Immature natural killer cell (primary cell): ENCODE measurements at places on chromosomes 11 and 22. TPM values are rescaled to one million over a fixed set of nuclear protein-coding genes. Genes with fewer than 3 reads are reported as not detected.
A peak's percentile ranks its signal among the peaks of the same experiment; 100 is the strongest.

The CTSW gene
- 2,928 TPM for polyA plus RNA-seq

The PVALB gene
- polyA plus RNA-seq, result not detected

The RPS3 gene
- 4,768 TPM for polyA plus RNA-seq

The OR51B5 gene
- polyA plus RNA-seq, result not detected

The TRPC6 gene
- not detected for polyA plus RNA-seq

The TNNI2 gene
- polyA plus RNA-seq, result 0.54 TPM

The FGF3 gene
- not detected for polyA plus RNA-seq

The FIBIN gene
- not detected for polyA plus RNA-seq

The KRTAP5-8 gene
- not detected for polyA plus RNA-seq

The C22orf42 gene
- polyA plus RNA-seq, result not detected

The PRODH gene
- polyA plus RNA-seq, result not detected

The CD6 gene
- polyA plus RNA-seq, result 19.1 TPM

The TTLL12 gene
- polyA plus RNA-seq, result 10.8 TPM

The KRTAP5-1 gene
- polyA plus RNA-seq, result not detected

The OR51B2 gene
- not detected for polyA plus RNA-seq

The CHRM1 gene
- not detected for polyA plus RNA-seq

The TMEM218 gene
- 39.9 TPM for polyA plus RNA-seq

The OR5B12 gene
- polyA plus RNA-seq, result not detected

The SYT13 gene
- not detected for polyA plus RNA-seq

The LRRC56 gene
- 0.89 TPM for polyA plus RNA-seq

The CST6 gene
- not detected for polyA plus RNA-seq

The MEI1 gene
- polyA plus RNA-seq, result 250 TPM

DNA sequence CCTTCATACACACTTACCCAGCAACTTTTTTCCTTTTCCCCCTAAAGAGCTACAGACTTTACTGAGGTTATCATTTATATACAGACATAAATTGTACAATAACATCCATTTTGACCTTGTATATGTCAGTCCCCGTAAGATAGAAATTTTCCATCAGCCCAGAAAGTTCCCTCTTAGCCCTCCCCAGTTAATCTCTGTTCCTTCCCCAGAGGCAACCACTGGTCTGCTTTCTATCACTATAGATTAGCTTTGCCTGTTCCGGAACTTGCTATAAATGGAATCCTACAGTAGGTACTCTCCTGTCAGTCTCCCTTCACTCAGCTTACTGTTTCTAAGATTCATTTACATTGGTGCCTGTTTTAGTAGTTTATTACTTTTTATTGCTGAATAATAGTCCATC, 54.9 kb downstream of the TSPAN18 start:
- no peak overlapping the region for H3K4me3 ChIP-seq
- H3K27me3 ChIP-seq, result no peaks in the 10 kb centered on the region
- H3K27ac ChIP-seq, result no peak overlapping the region
- DNase-seq, result no peak

DNA sequence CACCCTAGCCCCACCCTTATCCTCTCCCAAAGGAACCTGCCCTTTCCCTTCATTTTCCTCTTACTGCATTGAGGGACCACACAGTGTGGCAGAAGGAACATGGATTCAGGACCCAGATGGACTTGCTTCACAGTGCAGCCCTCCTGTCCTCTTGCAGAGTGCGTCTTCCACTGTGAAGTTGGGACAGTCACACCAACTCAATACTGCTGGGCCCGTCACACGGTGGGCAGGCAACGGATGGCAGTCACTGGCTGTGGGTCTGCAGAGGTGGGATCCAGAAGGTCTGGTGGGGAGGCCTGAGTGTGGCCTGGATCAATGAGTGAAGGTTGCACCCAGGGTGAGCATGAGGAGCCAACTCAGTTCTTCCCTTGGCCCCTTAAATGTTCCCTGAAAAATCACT, 129.9 kb upstream of the B3GAT1 start:
- no peaks in the 10 kb centered on the region for H3K36me3 ChIP-seq
- peaks cover 7% of the 10 kb centered on the region for H3K4me1 ChIP-seq
- no peak for DNase-seq
- H3K27ac ChIP-seq, result peak overlapping the region; percentile 19

DNA sequence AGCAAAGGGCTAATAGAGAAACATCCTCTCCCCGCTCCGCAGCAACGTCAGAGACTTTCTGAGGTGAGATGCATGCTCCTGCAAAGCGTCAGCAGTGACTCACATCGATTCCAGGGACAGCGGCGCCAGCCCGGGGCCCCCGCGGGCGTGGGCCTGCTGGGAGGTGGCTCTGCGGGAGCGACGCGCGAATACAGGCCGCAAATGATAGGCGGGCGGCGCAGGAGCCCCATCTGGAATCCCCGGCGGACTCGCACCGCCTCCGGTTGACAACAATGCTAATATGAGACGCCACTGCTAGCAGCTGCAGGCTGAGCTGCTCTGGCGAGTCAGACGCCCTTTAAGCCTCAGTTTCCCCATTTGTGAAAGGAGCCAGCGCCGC, 557 bp downstream of the RANGAP1 start:
- H3K27me3 ChIP-seq, result peaks cover 14% of the 10 kb centered on the region
- peak; percentile 77 for DNase-seq
- peaks cover 34% of the 10 kb centered on the region for H3K4me1 ChIP-seq
- peak overlapping the region; percentile 92 for H3K27ac ChIP-seq
- H3K4me3 ChIP-seq, result peak overlapping the region; percentile 96

- H3K4me3 ChIP-seq, result no peak overlapping the region
- no peak overlapping the region for H3K27ac ChIP-seq
- no peaks in the 10 kb centered on the region for H3K36me3 ChIP-seq
- DNase-seq, result no peak
- peaks cover 6% of the 10 kb centered on the region for H3K27me3 ChIP-seq
Observed at GRCh38 chr11:114785820-114786219, 107.5 kb downstream of the NXPE2 start.

DNA sequence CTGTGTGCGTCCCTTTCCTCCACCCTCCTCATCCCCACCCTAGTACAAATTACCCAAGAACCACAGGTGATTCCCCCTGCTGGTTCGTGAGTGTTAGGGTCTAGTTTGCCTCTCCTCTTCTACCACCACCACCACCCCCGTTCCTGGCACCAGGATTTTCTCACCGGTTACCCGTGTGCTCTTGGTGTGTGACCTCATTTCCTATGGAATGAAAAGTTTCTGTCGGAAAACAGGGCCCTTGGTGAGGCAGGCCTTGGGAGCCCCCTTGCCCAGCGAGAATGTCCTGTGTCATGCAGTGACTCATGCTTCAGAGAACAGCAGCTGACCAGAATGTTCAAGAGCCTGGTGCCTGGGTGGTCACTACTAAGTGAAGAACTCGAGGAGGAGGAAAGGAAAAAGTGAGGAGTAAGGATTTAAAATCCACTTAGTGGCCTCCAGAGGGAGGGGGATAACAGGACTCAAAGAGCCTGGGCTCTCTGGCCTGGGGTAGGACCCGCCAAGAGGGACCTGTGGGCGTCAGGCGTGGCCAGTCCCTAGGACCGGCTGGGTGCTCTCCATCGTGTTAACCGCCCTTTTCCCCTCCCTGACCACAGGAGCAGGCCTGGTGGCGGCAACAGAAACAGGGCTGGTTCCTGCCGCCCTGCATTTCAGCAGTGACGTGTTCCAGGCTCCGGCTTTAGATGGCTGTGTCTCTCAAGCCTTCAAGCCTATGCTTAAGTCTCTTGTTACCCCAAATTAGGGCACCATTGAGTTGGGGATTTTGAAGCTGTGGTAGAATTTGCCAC, 30.2 kb downstream of the C22orf31 start:
- peak overlapping the region; percentile 73 for H3K27ac ChIP-seq
- peaks cover 29% of the 10 kb centered on the region for H3K4me1 ChIP-seq
- H3K4me3 ChIP-seq, result peak overlapping the region; percentile 86
- peaks cover 18% of the 10 kb centered on the region for H3K27me3 ChIP-seq

- no peaks in the 10 kb centered on the region for H3K36me3 ChIP-seq
- no peak overlapping the region for H3K4me3 ChIP-seq
- no peaks in the 10 kb centered on the region for H3K27me3 ChIP-seq
- H3K4me1 ChIP-seq, result peaks cover 12% of the 10 kb centered on the region
- DNase-seq, result no peak
Observed at GRCh38 chr11:9629064-9629463, 34.8 kb upstream of the SWAP70 start.

DNA sequence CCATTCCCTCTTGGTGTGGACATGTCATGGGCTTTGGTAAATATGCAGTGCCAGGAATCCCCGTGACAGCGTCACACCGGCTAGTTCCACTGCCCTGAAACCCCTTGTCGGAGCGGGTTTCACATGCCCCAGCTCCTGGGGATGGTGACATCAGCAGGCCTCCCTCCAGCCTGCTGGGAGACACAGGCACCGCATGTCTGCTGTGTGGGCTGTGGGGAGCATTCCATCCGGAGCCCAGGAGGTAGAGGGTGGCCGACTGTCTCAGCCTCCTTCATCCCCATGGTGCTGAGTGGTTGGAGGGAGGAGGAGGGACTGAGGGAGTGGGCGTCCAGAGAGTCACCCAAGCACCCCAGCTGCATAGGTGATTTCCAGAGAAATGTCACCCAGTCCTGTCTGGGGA, 1161.1 kb downstream of the BRD1 start:
- peaks cover 3% of the 10 kb centered on the region for H3K27me3 ChIP-seq
- no peaks in the 10 kb centered on the region for H3K36me3 ChIP-seq
- no peak overlapping the region for H3K4me3 ChIP-seq
- DNase-seq, result no peak
- H3K27ac ChIP-seq, result no peak overlapping the region

DNA sequence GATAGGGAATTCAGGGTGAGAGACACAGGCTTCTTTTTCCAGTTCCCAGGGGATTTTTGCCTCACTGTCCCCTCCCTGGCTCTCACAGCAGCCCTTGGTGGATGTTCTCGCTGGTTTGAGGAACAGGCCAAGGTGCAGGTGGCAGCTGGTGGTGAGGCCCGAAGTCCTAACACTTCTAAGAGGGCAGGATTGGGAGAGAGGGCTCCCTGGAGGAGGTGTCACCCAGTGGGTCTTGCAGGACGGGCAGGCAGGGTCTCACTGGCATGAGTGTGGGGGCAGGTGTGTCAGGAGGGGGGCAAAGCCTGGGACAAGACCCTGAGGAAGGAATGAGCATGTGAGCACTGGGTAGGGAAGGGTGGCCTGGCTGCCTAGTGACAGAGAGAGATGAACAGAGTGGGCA, 9.2 kb downstream of the ADORA2A start:
- H3K4me1 ChIP-seq, result peaks cover 30% of the 10 kb centered on the region
- no peak overlapping the region for H3K4me3 ChIP-seq
- peaks cover 7% of the 10 kb centered on the region for H3K27me3 ChIP-seq
- peak overlapping the region; percentile 68 for H3K27ac ChIP-seq
- H3K36me3 ChIP-seq, result no peaks in the 10 kb centered on the region
- no peak for DNase-seq

GRCh38 chr11:66314186-66314501, 2.7 kb downstream of the CD248 start:
- H3K4me3 ChIP-seq, result peak overlapping the region; percentile 40
- H3K4me1 ChIP-seq, result peaks cover 33% of the 10 kb centered on the region
- H3K27me3 ChIP-seq, result peaks cover 12% of the 10 kb centered on the region
- no peak for DNase-seq
- peak overlapping the region; percentile 58 for H3K27ac ChIP-seq

GRCh38 chr11:36376888-36377758, 81.0 kb downstream of the PRR5L start:
- peak overlapping the region; percentile 85 for H3K27ac ChIP-seq
- H3K4me1 ChIP-seq, result peaks cover 69% of the 10 kb centered on the region
- peak overlapping the region; percentile 95 for H3K4me3 ChIP-seq
- DNase-seq, result peak; percentile 79

DNA sequence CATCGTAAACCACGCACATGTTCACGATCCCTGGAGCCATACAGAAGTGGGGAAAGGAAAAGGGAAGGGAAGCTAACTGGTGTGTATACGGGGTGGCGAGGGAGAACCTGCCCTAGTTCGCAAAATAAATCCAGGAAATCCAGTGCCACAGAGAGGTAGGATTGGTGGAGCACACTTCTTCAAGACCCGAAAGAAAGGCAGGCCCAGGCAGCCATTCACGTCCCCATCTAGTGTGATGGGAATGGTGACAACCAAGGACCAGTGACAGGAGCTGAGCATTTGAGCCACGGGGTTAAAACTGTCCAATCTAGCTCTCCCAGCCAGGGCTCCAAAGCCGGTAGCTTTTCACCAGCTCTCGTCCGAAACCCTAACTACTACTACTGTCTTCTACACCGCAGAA, 53.7 kb downstream of the IGSF9B start:
- no peak overlapping the region for H3K4me3 ChIP-seq
- no peaks in the 10 kb centered on the region for H3K4me1 ChIP-seq
- peaks cover 2% of the 10 kb centered on the region for H3K27me3 ChIP-seq
- no peak for DNase-seq

GRCh38 chr11:625636-626268, 997 bp upstream of the CDHR5 start:
- no peaks in the 10 kb centered on the region for H3K36me3 ChIP-seq
- no peak for DNase-seq
- H3K27me3 ChIP-seq, result peaks cover 17% of the 10 kb centered on the region
- no peak overlapping the region for H3K27ac ChIP-seq
- no peak overlapping the region for H3K4me3 ChIP-seq
- peaks cover 19% of the 10 kb centered on the region for H3K4me1 ChIP-seq

GRCh38 chr11:46761807-46762206, 42.8 kb downstream of the F2 start:
- no peak overlapping the region for H3K4me3 ChIP-seq
- peaks cover 51% of the 10 kb centered on the region for H3K36me3 ChIP-seq
- no peak overlapping the region for H3K27ac ChIP-seq
- no peaks in the 10 kb centered on the region for H3K4me1 ChIP-seq
